ENCODE measurements at places on chromosomes 16 and 17. TPM values are rescaled to one million over a fixed set of nuclear protein-coding genes. Genes with fewer than 3 reads are reported as not detected.

CACNA1G gene
- total RNA-seq, result 2.2 TPM

DNA sequence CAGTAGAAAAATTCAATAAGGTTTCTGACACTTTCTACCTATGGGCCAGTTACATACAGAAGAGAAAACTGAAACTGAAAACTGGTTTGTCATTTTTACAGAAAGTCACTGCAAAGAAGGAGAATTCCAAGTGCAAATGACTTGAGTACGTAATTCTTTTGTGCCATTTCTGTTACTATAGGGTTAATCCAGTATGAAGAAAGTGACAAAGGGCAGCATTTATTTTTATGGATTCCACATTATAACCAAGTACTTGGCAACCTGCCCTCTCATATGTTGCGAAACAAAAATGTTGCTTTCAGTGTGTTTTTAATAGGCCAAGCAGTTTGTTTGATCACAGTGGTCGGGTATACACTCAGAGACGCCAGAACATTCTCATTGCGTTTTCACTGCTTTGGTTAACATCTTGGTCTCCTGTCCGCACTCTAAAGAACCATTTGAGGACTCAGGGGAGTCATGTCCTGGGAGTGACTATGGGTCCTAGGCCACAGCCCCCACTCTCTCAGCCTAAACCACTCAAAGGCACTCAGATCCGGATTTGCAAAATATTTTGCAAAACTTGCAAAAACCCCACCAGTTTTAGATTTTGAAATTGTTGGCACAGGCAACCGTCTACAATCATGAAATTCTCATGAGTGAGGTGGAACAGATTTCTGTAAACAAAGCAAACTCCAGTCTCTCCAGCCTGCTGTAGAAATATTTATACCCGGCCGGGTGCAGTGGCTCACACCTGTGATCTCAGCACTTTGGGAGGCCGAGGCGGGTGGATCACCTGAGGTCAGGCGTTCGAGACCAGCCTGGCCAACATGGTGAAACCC is 15.4 kb upstream of the HELZ start:
- DNase-seq, result peak; percentile 94

- no peak for DNase-seq
These were observed 12.0 kb downstream of the HS3ST6 start for GRCh38 chr16:1906055-1906845.

DNA sequence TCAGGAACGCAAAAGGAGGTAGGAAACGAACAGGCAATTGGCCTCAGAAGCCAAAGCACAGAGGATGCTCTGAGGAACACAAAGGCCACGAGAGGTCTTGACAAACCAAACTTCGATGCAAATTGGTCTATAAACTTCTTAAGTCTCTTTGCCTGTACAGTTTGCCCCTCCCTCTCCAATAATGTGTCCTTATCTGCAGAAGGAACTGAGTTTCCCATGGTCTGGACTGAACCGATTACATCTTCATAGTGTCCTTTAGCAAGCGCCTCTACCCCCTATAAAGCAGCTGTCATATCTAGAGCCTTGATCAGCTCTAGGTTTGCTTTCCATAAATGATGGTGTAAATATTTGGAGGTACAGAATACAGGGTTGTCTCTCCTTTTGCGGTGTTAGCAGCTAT is 3.1 kb upstream of the CDRT4 start:
- no peak for DNase-seq

DNA sequence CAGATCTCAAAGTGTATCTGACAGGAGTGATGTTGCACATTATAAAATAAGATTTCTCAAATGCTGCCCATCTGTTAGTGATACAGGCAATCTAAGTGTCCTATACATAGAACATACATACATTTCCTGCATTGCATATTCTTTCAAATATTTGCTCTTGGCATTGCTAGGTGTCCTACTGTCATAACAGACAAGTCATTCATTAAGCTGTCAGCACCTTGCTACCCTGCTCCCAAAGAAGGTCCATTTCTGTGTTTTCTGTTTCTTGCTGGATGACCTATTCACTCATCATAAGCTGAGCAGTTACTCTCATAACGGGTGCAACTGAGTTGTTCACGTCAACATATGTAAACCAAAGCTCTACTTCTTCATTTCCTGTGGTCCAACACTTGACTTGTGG is 719.0 kb downstream of the KCNJ2 start:
- no peak for DNase-seq

IL32 gene
- total RNA-seq, result 4.2 TPM

DNA sequence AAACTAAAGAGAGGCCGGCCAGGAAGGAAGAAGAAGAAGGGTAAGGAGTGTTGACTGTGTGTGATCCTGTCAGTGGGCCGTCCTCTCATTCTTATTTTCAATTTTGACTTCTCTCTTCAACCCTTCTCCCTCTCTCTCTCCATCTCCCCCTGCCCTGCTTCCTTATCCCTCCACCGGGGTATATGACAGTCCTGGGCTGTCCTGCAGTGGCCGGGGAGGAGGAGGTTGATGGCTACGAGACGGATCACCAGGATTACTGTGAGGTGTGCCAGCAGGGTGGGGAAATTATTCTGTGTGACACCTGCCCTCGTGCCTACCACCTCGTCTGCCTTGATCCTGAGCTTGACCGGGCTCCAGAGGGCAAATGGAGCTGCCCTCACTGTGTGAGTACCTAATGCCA is 5.6 kb downstream of the CHD3 start:
- DNase-seq, result no peak

DNA sequence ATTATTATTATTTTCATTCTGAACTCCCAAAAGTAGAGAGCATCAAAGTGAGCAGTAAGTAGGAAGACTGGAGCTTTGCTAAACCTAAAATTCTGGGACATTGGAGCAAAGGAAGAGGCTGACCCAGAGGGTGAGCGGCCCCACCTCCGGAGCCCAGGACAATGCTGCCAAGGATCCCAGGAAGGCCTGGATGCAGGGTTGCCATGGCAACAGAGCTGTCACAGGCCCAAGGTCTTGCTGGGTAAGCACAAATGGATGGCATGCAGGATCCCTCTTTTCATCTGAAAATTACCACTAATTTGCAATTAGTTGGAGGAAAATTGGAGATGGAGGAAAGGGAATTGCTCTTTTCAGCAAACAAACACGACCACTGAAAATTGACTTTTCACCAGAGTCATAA is 457.9 kb upstream of the CDH5 start:
- no peak for DNase-seq

DNA sequence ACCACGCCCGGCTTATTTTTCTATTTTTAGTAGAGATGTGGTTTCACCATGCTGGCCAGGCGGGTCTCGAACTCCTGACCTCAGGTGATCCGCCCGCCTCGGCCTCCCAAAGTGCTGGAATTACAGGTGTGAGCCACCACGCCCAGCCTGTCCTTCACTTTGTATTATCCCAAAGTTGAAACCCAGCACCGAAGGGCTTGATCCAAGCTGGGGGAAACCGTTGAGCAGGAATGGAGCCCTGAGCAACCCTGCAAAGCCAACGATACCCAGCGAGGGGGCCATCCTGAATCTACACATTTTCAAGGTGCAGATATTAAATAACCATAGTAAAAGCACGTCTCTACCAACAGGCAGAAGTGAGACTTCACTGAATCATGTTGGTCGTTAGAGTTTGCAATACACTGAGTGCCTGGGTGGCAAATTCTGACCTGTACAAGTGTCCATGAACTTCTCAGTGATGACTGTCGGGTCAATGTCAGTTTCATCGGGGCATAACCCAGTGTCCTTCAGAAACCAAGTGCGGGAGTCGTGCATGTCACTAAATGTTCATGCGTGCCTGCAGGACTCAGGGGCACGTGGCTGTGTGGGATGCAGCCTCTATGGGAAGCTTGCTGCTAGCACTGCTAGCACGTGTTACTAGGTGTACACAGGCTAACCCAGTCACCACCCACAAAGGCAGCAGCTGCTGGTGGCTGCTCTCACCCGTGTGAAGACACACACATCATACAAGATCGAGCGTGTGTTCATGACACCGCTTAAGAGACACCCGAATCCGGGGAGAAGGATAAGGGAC is 10.5 kb upstream of the RBFOX3 start:
- no peak for DNase-seq

TSPOAP1 gene
- total RNA-seq, result 12.1 TPM

ATP2A3 gene
- total RNA-seq, result 7.1 TPM

MYH11 gene
- total RNA-seq, result 90.9 TPM

DNA sequence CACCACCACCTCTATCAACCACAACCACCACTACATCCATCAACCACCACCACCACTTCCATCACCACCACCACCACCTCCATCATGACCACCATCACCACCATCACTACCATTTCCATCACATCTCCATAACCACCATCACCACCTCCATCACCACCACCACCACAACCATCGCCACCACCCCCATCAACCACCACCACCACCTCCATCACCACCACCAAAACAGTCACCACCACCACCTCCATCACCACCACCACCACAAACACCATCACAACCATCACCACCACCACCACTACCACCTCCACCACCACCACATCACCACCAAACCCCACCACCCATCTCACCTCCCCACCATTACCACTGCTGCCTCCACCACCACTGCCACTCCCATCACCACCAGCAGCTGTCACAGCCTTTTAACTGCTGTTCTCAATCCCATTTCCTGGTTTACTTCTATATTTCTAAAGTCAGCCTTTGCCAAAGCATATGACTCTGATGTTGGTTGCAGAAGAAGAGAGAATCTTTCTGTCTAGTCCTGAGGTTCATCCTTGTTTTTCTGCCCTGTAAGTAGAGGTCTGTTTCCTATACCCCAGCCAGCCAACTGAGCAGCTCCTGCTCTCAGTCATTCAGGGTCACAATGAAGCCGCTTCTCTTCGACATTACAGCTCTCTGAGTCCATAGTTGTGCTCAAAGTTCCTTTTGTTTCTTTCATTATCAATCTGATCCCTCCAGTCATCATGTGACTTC is 14.0 kb downstream of the MARCHF10 start:
- no peak for DNase-seq

- no peak for DNase-seq
These were observed 643 bp downstream of the HIGD1B start for GRCh38 chr17:44848257-44848795.

FBXW10B gene
- total RNA-seq, result 0.30 TPM

CCDC200 gene
- not detected for total RNA-seq

DNA sequence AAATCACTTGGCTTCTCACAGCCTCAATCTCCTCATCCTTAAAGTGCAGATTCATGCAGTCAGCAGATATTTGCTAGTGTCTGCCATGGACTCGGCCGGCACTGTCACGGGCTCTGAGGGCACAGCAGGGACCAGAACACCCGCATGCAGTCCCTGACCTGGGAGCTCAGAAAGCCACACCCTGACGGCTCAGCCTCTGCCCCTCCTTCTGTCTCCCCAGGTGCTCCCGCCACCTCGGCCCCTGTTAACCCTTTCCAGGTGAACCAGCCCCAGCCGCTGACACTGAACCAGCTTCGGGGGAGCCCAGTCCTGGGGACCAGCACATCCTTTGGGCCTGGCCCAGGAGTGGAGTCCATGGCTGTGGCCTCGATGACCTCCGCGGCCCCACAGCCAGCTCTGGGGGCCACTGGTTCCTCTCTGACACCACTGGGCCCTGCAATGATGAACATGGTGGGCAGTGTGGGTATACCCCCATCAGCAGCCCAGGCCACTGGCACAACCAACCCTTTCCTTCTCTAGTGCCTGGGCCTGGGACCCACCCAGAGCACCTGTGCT is 28.7 kb downstream of the B9D1 start:
- DNase-seq, result no peak
